ENCODE measurements at places on chromosomes 5 and 9.

- DNase-seq, result no peak
These were observed 60.8 kb upstream of the CER1 start for GRCh38 chr9:14783358-14783757.

GRCh38 chr9:117720066-117720465, 15.9 kb downstream of the TLR4 start:
- no peak for DNase-seq

DNA sequence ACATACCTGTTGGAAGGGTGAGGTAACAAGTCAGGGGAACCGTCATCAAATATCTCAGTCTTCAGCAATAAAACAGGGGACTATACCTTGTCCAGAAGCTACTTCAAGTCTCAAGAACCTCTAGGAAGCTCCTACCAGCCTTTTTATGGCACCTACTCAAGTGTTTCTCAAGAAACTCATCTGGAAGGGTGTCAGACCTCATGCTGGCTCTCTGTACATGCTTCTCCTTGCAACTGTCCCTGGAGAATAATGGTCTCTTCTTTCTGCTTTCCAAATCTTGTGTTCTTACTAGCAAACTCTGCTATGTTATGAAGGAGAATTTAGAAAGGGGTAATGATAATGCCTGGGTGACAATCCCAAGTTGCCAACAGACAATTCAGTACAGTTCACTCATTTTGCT, 8.3 kb upstream of the PTAR1 start:
- no peak for DNase-seq

- DNase-seq, result no peak
These were observed 2.9 kb upstream of the NPDC1 start for GRCh38 chr9:137048655-137049543.

DNA sequence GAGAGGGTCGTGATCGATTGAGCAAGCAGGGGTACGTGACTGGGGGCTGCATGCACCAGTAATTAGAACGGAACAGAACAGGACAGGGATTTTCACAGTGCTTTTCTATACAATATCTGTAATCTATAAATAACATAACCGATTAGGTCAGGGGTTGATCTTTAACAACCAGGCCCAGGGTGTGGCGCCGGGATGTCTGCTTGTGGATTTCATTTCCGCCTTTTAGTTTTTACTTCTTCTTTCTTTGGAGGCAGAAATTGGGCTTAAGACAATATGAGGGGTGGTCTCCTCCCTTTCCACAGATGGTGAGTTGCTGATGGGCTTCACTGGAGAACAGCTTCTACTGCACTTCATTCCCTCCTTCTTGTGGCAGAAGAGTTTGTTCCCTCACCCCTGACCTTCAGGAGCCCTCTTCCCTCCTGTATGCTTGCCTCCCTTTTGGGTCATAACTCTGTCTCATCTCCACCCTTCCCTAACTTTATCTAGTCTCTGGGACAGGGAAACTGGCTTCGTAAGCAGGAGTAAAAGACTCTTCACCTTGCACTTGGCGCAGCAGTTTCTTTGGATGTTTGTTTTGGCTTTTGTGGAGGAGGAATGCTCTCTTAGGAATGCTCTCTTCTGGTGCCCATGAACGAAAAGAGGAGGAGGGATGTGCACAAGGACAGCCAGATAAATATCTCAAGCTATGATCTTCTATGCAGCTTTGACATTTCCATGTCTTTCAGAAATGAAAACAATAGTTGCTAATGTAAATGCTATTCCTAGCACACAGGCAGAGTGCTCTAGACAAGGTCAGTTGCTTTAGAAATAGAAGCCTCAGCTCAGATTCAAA, 139.8 kb upstream of the RPS23 start:
- no peak for DNase-seq

DNA sequence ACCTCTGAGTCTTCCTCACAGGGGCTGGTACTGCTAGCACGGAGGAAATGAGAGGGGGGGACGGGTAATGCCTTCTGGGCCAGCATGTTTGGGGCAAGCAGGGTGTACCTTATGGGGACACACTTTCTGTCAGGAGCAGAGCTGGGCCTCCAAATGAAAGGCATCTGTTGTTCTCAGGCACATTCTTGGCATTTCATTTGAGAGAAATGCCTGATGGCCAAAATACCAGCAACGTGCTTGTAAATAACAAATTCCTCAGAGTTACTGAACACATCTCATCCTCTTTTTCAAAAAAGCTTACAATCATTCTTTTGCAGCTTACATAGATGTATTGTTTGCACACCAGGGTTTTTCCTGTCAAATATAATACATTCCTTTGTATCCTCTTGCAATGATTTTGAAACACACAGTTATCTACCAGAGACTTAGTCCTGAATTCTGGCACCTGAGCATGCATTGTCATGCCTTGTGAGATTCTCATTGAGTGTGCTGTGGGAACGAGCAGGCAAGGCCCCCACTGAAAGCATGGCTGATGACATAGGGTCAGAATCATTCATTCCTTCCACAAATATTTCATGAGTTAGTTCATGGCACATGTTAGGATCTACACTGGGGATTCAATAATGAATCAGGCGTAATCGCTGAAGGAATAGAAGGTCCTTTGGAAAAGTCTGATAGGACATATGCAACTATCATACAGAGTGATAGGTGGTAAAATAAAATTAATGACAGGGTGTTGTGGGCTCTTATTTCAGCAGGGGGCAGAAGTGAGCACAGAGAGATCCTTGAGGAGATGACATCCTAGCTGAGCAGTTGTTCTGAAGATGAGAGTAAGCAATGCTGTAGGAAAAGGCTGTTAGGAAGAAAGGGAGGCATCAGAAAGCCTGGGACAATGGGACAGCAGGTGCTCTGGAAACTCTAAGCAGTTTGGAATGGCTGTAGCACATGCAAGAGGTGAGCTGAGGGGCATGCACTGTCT, 260.9 kb upstream of the TUT7 start:
- DNase-seq, result no peak

- no peak for DNase-seq
These were observed 193.6 kb downstream of the ZSWIM6 start for GRCh38 chr5:61525512-61526206.

- no peak for DNase-seq
These were observed 676.3 kb upstream of the GRAMD2B start for GRCh38 chr5:125746917-125747316.

DNA sequence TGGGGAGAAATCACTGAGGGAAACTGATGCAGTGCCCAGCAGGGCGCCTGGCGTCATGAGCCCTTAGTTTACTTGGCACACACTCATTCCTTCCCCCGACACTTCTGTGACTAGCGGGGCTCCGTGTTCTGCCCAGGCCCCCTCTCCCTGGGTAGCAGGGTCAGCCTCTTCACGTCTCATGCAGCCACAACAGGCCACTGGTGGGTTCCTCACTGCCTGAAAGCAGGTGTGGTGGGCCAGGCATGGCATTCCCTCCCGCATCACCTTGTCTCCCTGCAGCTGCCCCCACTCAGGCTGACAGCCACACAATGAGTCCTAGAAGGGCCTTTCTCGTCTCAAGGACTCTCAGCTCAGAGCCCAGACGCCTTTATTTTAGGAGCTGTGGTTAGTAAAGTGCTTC, 51.1 kb upstream of the CPLX2 start:
- no peak for DNase-seq

DNA sequence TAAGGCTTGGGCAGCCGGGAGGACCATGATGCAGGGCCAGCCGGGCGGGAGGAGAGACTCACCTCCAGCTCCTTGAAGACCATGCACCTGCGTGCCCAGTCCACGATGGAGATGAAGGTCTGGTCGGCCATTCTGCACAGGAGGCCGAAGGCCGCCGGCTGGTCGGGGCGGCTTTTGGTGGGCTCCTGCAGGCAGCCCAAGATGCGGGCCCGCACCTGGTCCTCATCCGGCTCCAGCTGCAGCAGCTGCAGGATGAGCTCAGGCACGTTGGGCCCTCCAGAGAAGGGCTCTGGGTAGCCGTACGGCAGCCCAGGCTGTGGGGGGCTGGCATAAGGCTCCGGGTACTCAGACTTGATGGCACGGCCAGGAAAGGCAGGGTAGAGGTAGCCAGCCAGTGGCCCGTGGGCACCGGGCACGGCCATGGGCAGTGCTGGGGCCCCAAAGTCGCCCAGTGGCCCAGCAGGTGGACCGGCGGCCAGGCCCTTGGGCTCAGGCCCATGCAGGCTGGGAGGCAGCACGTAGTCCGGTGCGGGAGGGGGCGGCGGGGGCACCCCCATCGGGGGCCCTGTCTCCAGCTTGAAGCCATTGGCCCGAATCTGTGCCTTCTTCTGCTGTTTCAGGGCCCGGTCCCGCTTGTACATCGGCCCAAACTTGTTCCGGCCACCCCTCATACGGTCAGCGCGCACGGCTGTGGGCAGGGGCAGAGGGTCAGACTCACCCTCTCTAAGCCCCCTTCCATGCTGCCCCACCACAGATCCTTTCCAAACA, 7.0 kb downstream of the NR5A1 start:
- no peak for DNase-seq

DNA sequence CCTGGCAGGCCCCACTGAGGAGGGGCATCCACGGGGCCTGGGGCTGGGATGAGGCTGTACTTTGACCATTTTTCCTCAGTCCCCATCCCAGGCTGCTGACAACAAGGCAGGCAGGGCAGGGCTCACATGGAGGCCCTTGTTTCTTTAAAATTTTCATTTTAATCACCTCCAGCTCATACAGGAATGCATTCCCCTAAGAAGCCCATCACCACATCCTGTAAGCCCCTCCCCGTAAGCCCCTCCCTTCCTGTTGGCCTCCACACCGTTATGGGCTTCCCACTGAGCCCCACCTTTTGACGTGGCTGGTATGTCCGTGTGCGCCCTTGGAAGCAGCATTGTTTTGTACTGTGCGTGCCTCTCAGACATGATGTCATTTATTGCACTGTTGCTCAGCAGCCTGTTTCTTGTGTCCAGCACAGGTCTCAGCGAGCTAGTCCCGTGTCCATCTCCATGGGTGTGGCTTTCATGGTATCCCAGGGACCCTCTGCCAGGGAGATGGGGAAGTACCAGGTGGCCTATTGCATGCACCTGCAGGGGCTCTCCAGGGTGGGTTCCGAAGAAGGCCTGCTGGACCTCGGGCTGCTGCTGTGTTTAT, 22.4 kb downstream of the PHF2 start:
- DNase-seq, result no peak

DNA sequence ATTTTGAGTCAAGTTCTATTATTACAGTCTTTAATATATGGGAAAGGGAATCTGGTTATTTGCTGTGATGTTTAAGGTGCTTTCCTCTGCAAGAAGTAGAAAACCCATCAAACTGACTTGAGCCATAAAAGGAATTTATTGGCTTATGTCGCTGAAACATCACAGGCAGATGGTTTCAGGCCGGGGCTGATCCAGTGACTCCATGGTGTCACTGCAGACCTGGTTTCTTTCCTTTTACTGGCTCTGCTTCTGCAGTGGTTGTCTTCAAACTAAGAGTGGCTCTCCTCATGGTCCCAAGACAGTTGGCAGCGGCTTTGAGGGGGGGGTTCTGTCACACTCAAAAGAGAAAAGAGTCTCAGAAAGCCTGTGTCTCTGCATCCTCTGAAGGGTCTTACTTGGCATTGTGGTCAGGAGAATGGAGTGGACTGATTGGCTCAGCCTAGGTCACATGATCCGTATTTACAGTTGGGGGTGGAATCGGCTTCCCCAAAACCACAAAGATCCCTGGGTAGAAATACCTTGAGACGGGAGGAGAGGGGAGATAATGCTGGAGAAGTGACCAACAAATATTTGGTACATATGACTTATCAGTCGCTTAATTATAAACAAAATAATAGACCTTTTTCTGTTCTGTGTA, 106.3 kb downstream of the DAPK1 start:
- no peak for DNase-seq

- no peak for DNase-seq
These were observed 38.4 kb upstream of the ORM1 start for GRCh38 chr9:114284316-114285060.

- no peak for DNase-seq
These were observed 242.2 kb downstream of the SYK start for GRCh38 chr9:91043811-91044175.

GRCh38 chr9:34163434-34163833, 15.4 kb upstream of the UBAP1 start:
- no peak for DNase-seq

DNA sequence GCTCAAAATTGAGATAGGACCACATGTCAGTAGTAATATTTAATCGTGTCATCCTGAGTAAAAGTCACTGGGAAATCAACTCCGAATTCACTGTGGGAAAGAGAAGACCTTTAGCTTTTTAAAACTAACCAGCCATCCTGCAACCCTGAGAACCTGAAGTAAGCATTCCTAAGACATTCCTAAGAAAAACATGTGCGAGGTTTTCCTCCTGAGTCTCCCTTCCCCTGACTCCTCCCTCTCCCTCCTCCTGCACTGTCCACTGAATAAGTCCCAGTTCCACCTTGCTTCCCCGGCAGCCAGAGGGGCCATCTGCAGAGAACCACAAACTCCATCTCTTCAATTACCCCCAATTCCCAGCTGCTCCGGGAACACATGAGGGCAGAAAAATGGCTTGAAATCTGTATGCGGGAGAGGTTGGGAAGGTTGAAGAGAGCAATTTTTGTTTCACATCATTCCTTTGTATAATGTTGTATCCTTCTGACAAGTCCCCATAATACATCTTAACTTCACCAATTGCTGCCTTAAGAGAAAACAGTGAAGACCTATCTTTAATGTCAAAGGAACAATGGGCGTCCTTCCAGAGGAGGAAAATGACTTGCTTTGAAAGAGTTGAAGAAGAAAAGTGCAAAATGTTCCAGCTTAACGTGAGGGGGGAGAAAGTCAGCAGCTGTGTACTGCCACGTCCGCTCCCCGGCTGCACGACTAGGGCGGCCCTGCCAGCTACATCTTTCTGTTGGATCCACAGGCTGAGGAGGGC, 186.3 kb downstream of the ZNF462 start:
- no peak for DNase-seq

- DNase-seq, result no peak
These were observed 20.1 kb downstream of the DIAPH1 start for GRCh38 chr5:141598391-141599345.

DNA sequence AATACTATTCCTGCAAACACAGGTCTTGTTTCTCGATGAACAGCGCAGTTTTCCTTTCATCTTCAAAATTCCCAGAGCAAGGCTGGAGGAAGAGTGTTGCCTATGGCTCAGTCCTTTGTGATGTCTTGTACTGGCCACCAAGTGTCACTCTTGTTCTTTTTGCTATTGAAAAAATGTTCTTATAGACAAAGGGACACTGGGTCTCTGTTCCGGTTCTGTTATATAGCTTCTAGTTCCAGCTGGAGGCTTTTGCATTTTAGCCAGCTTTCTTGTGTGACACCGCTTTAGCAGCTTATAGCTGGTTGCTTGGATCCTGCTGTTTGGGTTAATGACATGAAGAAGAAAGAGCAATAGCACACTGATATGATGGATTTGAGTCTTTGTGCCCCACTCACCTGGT, 343.7 kb upstream of the KCNN2 start:
- no peak for DNase-seq

- no peak for DNase-seq
These were observed 722 bp downstream of the CDC42SE2 start for GRCh38 chr5:131264451-131265099.
